Effector CD4-positive, alpha-beta T cell (primary cell): ENCODE measurements at places on chromosomes 1 and 21.

GRCh38 chr1:47680815-47681475 lies 243.1 kb downstream of the FOXD2 start:
- DNase-seq = no peak

DNA sequence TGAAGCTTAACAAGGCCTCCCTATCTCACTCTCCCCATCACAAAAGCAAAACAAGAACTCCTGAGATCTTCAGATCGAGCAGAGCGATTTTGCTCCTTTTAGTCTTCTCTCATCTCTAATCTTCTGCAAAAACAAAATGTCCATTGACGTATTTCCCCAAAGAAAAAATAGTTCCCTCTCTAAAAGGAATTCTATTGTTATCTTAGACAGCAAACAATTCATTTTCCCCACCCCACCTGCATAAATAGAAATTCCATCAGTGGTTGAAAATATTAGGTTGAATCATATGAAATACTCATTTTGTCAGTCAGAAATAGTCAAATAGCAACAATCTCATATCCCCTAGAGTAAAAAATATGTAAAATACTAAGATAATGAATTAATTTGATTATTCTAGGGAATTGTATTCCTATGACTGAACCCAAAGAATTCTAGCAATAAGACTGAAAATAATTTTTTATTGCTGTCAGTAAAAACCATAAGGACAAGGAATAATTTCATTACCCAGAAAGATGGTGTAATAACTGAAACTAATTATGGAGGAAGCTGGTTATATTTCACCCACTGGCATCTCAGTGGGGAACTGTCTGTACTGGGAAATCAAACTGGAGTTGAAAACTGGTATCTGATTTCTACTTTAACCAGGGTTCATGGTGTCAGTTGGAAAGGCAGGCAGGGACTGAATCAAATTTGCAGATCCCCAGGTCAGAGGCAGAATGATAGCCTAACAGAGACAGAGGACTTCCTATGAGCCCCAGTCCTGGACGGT lies 51.3 kb downstream of the RHOU start:
- DNase-seq = no peak

GRCh38 chr1:176831150-176831549 lies 333.4 kb downstream of the ASTN1 start:
- no peak for DNase-seq

- no peak for DNase-seq
Observed at GRCh38 chr1:1403653-1404052, 3.4 kb downstream of the MRPL20 start.

- no peak for DNase-seq
Observed at GRCh38 chr1:55331351-55331750, 116.2 kb upstream of the USP24 start.
